ENCODE measurements at places on chromosomes 5 and 9.

DNA sequence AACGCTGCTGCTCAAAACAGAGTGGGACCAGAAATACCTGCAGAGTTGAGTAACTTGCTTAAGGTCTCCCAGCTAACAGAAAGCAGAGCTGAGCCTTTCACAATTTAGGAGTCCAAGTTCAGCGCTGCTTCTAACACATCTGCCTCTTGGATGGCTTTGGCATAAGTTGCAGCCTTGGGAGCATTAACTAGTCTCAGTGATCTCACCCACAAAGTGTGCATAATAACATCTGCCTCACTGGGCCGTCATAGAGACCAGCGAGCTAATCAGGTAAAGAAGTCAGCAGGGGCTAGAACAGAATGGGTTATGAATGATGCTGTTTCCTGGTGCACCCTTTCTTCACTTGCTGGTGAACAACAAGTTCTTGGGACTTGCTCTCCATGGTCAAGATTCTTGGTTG, 36.5 kb downstream of the WWC1 start:
- ATAC-seq: no peak

DNA sequence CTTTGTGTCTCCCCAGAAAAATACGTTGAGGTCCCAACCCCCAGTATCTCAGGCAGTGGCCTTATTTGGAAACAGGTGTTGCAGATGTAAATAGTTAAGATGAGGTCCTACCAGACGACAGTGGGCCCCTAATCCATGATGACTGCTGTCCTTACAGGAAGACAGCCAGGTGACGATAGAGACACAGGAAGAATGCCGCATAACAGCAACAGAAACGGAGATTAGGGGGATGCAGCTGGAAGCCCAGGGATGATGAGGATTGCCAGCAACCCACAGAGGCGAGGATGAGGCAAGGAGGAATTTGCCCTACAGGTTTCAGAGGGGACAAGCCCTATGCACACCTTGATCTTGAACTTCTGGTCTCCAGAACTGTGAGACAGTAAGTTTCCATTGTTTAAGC, 46.5 kb downstream of the ROPN1L start:
- ATAC-seq: no peak

DNA sequence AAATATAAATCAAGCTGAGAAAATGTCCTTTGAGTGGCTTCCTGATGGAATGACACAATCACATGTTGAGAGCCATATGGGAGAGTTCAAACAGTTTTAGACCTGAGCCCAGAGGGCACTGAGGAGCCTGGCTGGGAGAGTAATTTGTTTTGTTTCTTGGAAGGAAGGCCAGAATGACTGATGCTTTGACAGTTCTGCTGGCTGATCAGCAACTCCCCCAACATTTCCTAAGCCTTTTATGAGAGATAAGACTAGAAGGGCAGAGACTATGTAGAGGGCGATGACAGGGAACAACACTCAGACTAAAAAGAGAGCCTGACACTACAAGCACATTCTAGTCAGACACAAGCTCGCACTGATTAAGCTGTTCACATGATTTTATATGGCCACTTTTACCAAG, 169.2 kb downstream of the COX7C start:
- no peak for ATAC-seq

DNA sequence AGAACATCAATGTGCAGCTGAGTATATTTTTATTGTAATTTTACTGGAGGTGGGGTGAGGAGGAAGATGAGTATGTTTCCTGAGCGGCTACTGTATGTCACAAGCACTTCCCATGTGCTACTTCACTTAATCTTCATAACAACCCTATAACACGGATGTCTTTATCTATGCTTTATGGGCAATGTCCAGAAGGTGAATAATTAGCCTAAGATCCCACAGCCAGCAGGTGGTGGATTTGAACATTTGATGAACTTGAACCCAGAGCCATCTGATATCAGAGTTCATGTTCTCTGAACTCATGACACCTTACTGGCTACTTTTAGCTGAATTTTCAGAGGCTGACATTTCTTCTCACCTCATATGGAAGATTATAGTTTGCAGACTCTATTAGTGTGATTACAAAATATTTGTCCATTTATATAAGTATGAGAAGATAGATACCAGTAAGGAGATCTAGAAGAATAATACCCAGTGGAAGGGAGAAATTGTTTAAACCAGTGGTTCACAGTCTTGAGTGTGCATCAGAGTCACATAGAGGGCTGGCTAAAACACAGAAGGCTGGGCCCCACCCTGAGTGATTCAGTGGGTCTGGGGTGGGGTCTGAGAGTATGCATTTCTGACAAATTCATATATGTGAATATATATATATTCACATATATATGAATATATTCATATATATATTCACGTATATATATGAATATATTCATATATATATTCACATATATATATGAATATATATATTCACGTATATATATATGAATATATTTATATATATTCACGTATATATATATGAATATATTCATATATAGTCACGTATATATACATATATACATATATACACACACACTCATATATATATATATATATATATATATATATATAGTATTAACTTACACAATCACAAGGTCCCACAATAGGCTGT, 164.4 kb upstream of the NR3C1 start:
- no peak for ATAC-seq

- ATAC-seq: no peak
Observed at GRCh38 chr5:172163346-172163745, 24.7 kb downstream of the STK10 start.

GRCh38 chr9:112411626-112412027, 31.7 kb downstream of the HSDL2 start:
- no peak for ATAC-seq

- ATAC-seq: no peak
Observed at GRCh38 chr5:159096243-159096923, 3.3 kb downstream of the EBF1 start.

DNA sequence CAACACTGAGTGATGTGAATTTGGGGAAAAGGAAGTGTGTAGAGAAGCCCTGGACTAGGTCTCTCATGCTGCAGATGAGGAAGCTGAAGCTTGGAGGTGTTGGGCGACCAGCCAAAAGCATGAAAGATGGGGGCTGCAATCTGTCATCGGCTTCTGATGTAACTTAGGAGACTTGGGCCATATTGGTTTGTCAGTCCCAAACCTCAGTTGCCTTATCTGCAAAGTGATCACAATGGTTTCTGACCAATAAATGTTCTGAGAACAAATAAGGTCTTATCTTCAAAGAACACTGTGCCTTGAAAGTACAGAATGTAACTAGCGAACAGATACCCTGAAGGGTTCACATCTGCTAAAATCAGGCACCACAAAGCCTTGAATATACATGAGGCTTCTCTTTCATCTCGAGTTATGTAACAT, 198.4 kb upstream of the NR3C1 start:
- no peak for ATAC-seq

Measured in SK-N-SH treated with all-trans-retinoic acid at 6 μM for 48 hours (cell line).